Spleen (tissue), 13 donors: ENCODE measurements at places on chromosomes 16 and 17. TPM values are rescaled to one million over a fixed set of nuclear protein-coding genes. Genes with fewer than 3 reads are reported as not detected.

The BIRC5 gene
- 8.1 TPM for total RNA-seq

The MMP28 gene
- 1.5 TPM for total RNA-seq

The CD300H gene
- 2.6 TPM for total RNA-seq

The GJC1 gene
- total RNA-seq: 0.67 TPM

The SCIMP gene
- 86.2 TPM for total RNA-seq

The USP10 gene
- 81.1 TPM for total RNA-seq

The DPH1 gene
- total RNA-seq: 42.7 TPM

The KRTAP2-1 gene
- not detected for total RNA-seq

The MT1G gene
- not detected for total RNA-seq

The FOXC2 gene
- total RNA-seq: not detected

The PRSS22 gene
- not detected for total RNA-seq

The SMURF2 gene
- total RNA-seq: 33.3 TPM

The MMD gene
- 43.0 TPM for total RNA-seq

The SOX8 gene
- 1.3 TPM for total RNA-seq

The SLC6A2 gene
- not detected for total RNA-seq

The MARF1 gene
- 85.0 TPM for total RNA-seq

The CCL16 gene
- total RNA-seq: 2.9 TPM

The MAPT gene
- 1.0 TPM for total RNA-seq

The HCRT gene
- not detected for total RNA-seq

The RGS9 gene
- 7.3 TPM for total RNA-seq

The KRTAP9-4 gene
- not detected for total RNA-seq

The PGP gene
- 20.2 TPM for total RNA-seq

The ALOX12B gene
- total RNA-seq: not detected

The SULT1A2 gene
- total RNA-seq: 3.0 TPM

The DNAAF8 gene
- total RNA-seq: 0.57 TPM

The RBFOX1 gene
- not detected for total RNA-seq

The SMIM36 gene
- total RNA-seq: not detected
